Panc1 (cell line): ENCODE measurements at places on chromosomes 2 and 18. TPM values are rescaled to one million over a fixed set of nuclear protein-coding genes. Genes with fewer than 3 reads are reported as not detected.

WNT10A gene
- 9.2 TPM for total RNA-seq

DNA sequence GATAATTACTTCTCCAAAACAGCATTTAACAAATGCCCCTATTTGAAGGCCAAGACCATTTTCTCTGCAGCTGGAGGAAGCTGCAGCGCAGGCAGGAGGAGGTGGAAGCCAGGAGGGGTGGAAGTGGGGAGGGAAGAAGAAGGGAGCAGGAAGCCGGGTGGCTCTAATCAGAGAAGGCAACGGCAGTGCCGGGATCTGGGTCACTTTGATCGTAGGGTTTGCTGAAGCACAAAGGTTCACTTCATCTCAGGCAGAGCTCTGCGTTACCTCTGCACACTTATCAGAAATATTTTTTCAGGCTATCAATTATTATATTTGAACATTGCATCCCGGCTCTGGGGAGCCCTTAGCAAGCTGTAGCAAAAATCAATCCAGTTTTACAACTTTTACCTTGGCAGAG is 315.8 kb upstream of the POU3F3 start:
- DNase-seq = no peak

ACKR3 gene
- total RNA-seq = not detected

PROM2 gene
- total RNA-seq = 1.4 TPM

RAB17 gene
- total RNA-seq = 23.6 TPM

GRCh38 chr2:113799375-113799774 is 42.9 kb upstream of the SLC35F5 start:
- no peak for DNase-seq

DNA sequence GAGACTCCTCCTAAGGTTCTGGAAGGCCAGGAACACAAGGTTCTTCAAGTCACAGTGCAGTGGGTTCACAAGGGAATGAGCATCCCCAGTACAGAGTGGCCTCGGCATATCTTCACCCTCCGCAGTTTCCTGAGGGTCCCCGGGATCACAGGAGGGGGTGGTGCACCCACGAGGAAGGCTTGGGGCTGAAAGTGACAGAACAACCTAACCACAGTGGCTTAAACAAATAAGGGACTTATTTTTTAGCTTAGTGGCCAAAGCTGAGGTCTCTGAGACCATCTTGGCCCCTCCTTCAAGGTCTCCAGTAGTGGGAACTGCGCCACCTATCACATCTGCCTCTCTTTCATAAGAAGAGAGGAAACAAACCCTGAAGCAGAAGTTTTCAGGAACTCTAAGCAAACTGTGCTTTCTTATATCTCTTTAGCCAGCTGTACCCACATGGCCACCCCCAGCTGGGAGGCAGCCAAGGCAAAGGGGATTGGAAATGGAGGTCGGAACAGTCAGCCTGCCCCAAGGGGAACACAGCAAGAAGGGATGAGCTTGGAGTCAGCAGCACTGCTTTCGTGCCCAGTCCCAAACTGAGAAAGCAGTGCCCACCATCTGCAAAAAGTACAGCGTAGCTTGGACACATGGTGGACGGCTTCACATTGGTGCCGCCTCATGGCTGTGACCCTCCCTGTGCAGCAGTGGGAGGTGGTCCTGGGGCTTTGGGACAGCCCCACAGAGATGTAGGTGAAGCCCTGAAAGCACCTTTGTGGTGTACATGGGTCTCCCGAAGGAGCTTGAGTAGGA is 260.0 kb upstream of the ID2 start:
- no peak for DNase-seq

DNA sequence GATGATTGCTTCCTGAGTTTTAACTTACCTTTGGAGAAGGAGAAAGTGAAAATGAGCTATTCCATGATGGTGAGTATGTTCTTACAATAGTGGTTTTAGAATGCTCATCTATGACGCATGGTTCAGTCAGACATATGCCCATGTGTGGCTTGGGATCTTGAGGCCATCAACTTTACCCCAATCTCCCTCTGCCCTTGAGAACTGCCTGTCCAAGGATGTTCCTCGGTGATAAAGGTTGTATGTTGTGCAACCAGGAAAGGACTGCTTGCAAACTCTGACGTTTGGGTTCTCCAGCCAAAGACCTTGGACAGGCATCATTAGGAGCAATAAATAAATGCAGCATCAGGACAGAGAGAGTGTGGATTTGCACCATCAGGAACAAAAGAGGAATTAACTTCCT is 165.0 kb downstream of the ZEB2 start:
- no peak for DNase-seq

DNA sequence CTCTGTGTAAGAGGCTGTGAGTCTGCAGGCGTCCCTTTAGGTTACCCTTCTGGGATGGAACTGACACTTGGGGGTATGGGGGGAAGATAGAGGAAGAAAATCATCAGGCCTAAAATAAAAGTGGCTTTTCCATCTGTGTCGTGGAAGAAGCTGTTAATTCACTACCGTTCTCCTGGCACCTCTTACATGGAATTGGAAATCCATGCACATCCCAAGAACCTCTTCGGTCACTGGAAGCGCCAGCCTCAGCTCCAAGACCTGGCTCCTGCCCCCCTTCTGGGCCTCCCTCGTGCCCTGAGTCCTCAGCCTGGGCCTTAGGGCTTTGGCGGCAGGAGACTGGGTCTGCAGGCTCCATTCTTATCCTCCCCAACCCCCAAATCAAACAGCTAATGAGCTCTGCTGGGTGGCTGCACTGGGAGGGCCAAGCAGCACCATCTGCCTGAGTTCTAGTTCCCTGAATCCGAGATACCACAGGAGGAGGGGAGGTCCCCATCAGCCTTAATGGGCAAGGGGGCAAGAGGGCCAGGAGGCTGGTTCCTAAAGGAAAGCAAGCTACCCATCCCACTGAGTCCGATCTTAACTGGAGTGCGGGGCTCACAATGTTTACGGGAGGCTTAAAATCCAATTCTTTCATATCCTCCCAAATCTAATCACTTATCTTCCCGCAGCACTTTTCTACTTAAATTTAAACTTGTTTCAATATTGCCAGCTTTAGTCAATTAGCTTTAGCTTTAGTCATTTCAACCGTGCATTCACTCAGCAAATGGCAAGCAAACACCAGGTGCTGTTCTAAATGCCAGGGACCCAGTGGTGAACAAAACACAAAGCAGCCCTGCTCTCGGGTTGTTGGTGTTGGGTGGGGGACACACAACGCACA is 52.8 kb downstream of the FAM178B start:
- no peak for DNase-seq

ME2 gene
- 38.2 TPM for total RNA-seq

ARL6IP6 gene
- total RNA-seq = 38.9 TPM

NTSR2 gene
- 0.15 TPM for total RNA-seq

DNA sequence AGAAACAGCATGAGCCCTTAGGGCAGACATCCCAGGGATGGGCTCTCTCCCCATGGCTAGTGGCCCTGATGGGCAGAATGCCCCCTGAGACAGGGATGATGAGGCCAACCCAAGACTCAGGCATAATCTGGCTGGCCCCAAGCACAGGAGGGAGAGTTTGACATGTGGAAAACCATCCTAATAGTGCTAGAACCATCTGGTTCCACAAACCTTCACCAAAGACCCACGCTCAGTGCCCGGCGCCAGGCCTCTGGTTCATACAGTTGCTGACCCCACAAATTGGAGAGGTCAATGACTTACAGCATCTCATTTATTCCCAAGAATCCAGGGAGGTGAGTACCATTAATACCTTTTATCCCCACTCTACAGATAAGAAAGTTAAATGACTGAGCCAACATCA is 95.5 kb downstream of the TNS1 start:
- no peak for DNase-seq

GRCh38 chr2:200658278-200658864 is 72.6 kb downstream of the AOX1 start:
- no peak for DNase-seq

GRCh38 chr18:65221736-65222135 is 529.1 kb upstream of the CDH7 start:
- no peak for DNase-seq

GRCh38 chr2:238569507-238570195 is 142.9 kb downstream of the ASB1 start:
- no peak for DNase-seq

VAPA gene
- 228 TPM for total RNA-seq

- no peak for DNase-seq
Measured at GRCh38 chr18:33581856-33582255, 3.8 kb downstream of the ASXL3 start.

DNA sequence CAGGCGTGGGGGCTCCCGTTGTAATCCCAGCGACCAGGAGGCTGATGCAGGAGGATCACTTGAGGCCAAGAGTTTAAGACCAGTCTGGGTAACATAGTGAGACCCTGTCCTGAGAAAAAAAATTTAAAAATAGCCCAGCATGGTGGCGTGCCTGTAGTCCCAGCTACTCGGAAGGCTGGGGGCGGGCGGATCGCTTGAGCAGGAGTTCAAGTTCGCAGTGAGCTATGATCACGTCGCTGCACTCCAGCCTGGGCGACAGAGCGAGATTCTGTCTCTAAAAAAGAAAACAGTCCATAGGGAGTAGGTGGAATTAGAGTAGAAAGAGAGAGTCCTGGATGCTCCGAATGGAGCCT is 325 bp upstream of the TTLL4 start:
- no peak for DNase-seq

REG1B gene
- 2.0 TPM for total RNA-seq

- DNase-seq = no peak
Measured at GRCh38 chr2:80126596-80127189, 177.9 kb downstream of the LRRTM1 start.

- peak; percentile 73 for DNase-seq
Measured at GRCh38 chr18:9017167-9017904, 85.2 kb upstream of the NDUFV2 start.

DNA sequence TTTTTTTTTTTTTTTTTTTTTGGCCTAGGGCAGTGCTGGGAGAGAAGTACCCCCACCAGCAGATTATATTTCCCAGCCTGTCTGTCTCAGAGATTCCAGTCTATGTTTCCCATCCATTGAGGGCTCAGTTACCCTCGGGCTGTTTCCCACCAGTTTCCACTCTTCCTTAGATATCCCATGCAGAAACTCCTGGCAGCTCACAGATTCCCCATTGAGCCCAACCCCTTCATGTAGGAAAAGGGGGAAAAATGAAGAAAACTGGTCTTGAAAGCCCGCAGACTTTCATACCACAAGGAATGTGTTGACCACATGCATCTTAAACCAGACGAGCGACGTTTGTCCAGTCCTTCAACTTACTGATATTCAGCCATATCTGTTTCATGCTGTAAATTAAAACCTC is 15.2 kb downstream of the ASXL3 start:
- no peak for DNase-seq

ZNF236 gene
- total RNA-seq = 32.2 TPM

DNA sequence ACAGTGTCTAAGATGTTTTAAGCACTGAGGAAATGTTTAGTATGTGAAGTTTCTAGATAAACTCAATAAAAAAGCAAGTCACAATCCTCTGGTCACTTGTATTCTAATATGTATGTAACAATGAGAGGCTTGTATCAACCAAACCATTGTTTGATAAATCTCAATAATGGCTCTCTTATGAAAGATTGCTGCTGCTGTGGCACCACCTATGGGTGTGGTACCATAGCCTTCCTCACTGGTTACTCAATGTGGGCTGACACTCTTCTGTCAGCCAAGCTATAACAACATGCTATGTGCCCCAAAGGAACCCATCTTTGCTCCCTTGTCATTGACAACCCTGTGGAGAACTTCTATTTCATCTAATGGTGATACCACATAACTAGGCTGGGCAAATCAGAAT is 12.6 kb upstream of the RAB1A start:
- no peak for DNase-seq

DNA sequence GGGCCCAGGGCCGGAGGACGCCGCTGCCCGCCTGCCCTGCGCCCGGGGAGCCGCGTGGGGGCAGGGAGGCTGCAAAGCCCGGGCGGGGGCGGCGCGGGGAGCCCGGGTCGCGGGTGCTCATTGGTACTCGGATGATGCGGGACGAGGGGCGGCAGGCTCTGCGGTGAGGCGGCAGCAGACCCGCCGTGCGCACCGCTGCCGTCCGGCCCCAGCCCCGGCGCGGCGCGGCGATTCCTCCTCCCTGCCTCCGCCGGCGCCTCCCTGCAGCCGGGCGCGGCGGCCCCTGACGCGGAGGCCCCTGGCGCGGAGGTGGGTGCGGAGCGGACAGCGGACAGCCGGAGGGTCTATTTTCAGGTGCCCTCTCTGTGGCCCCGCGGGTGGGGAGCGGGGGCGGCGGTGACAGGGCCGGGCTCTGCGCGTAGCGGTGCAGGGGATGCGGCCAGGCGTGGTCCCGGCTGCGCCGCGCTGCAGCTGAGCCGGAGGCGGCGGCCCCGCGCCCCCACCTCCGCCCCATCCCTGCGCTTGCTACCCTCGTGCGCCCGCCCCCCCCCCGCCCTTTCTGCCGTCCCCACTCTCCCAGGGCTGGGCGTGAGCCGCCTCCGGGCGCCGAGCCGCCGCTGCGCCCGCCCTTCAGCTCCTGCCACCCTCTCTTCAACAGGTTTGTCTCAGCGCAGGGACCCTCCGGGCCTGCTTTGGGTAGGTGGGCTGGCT is 640 bp downstream of the SPTBN1 start:
- no peak for DNase-seq

DNA sequence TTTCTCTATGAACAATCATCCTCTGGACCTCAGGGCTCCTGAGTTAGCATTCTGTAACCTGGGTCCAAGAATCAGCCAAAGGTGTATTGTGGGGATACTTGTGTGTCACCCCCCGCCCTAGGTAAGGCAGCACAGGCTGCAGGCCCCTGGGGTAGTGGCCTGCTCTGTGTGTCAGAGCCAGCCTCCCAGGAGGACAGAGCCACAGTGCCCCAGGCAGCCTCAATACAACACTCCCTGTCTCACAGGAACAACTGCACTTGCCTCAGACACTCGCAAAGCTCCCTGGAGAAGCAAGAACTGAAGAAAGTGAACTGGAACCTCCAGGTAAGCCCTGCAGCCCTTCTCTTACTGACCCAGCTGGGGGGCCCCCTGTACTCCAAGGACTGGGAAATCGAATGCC is 121.3 kb upstream of the PPP1CB start:
- DNase-seq = no peak

DNA sequence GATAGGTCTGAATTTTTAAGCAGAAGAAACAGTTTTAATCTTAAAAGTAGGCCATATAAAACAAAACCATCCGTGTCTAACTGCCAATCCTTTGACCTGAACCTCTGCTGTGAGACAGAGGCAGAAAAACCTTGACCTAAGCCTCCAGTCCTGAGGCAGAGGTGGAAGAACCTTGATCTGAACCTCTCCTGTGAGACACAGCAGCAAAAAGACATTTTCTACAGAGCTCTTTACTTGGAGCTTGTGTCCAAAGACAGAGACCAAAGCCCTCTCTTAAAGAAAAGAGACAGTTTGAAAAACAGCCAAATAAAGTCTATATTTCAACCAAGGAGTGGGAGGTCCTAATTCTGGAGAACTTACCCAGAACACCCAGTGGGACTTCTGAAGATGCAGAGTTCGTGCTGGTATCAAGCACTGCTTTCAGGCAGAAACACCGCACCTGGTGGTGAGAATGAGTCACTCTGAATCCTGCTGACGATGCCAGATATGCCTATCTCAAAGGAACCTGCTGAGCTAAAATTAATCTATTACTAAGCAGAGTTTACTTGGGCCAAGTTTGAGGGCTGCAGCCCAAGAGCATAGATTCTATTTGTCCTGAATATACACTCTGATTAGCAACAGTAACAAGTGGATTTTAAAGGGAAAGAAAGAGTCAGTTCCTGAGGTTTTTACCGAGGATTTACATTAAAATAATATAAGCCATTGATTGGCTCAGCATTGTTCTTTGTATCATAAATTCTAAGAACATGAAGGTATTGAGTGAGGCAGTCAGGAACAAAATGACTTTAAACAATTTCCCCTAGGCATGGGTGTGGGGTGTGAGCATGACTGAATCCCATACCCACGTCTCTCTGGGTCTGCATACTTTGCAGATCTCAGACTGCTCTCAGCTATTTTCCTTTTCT is 806.4 kb downstream of the TRIB2 start:
- no peak for DNase-seq

- no peak for DNase-seq
Measured at GRCh38 chr18:13658436-13659204, 67.7 kb downstream of the FAM210A start.

GRCh38 chr2:24076849-24077534 is 866 bp upstream of the SF3B6 start:
- DNase-seq = no peak
